AML-193 (cell line): ENCODE measurements at places on chromosomes 2 and 18.
A peak's percentile ranks its signal among the peaks of the same experiment; 100 is the strongest.

DNA sequence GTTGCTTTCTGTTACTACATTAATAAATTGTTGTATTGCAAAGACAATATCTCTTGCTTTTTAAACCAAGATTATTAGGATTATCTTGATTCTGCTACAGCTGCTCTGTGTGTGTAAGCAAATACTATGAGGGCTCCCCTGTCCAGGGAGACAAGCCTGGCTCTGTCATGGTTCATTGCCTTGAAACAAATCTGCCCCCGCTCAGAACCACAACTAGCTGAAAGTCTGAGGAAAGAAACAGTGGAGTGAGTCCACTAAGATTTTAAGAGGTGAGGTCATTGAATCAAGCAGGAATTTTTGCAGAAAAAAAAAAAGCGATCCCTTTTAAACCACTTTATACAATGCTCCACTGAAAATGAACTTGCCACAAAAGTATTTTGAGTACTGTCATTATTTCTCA is 30.8 kb upstream of the LRRTM4 start:
- DNase-seq: no peak

DNA sequence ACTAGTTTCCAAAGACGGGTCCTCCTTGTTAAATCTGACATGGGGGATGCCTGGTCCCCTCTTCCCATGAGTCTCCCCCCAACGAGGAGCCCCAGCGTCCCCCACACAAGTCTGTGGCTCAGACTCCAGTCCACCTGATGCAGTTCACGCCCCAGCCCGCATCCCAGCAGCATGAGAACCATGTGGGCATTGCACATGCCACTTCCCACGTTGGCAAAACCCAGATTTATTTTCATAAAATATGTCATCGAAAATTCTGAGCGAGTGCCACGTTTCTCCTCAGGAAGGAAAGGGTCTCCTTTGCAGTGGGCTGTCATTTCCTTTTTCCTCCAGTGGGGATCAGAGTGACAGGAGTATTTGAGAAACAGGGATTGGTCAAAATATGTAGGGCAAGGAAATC is 45.7 kb upstream of the TPO start:
- no peak for DNase-seq

DNA sequence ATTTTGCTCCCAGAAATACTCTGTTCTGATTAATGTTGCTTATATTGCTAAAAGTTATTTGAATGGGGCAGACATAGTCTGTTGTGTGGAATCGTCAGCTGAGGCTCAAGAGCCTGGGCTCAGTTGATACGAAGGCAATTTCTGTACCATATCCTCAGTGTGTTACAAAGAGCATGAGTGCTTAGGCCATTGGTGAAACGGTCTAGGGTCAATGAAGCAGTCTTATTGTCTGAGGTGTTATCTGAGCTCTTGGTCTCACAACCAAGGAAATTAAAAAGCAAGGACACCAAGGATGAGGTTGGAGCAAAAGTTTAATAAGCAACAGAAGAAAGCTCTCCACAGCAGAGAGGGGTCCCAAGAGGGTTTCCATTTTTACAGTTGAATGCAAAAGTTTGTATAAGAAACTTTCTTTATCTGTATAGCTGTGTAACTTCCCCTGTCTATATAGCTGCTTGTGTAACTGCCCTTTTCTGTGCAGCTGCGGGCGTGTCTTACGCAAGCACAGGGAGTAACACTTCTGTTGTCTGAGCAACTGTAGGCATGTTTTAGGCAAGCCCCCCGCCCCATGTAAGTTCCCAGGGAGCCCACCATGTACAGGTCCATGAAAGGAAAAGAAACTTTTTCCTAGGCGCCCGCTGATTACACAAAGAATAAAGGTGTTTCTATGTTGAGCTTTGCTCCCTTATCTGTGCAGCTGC is 40.6 kb upstream of the DSC1 start:
- peak; percentile 86 for DNase-seq

DNA sequence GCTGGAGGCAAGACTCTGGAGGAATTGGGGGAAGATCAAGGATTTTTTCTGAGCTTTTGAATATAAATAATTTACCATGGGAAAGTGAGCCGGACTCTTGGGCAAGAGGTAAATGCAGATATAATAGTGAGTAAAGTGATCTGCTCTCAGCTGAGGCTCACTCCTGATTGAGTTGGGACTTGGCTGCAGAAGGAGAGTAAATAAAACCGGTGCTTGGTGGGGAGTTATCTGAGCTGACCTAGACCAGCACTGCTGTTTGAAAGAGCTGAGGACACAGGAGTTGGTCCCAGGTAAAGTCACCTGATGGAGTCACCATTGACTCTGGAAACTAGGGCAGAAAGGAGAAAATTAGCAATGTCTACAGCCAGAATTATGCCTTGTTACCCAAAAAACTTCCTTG is 57.3 kb upstream of the LRPPRC start:
- DNase-seq: no peak

- DNase-seq: no peak
Measured at GRCh38 chr2:119024152-119024551, 82.2 kb downstream of the MARCO start.
